Mucosa of gallbladder (tissue), 1 donor: ENCODE measurements at places on chromosomes 7 and 10.
A peak's percentile ranks its signal among the peaks of the same experiment; 100 is the strongest.

DNA sequence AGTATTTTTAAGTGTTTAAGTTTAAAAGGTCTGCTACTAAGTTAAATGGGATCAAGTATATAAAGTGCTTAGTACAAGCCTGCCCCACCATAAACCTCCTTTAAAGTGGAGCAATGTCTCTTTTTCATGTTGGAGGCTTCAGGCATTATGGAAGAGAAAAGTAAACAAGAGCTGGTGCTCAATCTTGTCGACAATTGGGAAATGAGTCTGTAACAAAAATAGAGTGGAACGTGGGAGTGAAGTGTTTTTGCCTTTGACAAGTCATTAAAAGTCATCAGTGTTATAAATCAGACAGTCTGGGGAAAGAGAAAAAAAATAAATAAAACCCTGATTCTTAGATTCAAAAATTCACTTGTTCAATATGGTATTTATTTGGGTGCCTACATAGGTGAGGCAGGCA is 44.7 kb downstream of the DNAJC12 start:
- no peak for DNase-seq

GRCh38 chr10:109894516-109894915 is 28.8 kb downstream of the XPNPEP1 start:
- peak; percentile 62 for DNase-seq

DNA sequence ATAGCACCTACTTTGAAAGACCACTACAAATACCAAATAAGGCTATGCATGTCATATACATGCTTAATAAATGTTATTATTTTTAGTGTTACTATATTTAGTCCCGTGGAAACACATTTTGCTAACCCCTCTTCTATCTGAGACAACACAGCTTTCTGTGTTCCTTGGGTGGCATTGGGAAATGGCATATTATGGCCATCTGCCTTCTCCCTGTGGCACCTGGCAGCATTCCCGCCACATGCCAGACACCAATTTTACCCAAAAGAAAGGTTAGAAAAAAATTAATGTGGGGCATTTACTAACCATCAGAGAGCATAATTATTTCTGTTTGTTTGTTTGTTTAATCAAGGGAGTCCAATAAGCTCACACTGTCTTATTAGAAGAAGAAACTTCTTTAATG is 168.6 kb upstream of the ETV1 start:
- DNase-seq, result no peak

DNA sequence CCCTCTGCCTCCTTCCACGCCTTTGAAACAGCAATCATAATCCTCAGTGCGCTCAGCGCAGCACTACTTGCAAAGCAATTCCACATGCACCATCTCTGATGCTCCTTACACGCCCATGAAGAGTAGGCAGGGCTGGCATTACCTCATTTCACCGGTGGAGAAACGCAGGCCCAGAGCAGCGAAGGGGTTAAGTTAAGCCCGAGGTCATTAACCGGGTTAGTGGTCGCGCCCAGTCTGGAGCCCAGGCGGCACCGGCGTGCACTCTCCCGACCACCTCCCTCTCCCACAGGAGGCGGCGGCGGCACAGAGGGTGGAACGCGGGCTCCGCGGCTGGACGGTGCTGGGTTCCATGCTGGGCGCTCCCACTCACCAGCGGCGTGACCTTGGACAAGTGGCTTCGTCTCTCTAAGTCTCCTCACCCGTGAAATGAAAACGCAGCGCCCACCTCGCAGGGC is 515 bp downstream of the FASTK start:
- DNase-seq, result no peak

GRCh38 chr10:23630885-23631284 is 192.0 kb downstream of the OTUD1 start:
- DNase-seq, result no peak

GRCh38 chr10:116457488-116457887 is 29.8 kb downstream of the PNLIPRP3 start:
- DNase-seq, result no peak

- DNase-seq, result no peak
Observed at GRCh38 chr7:33824911-33825459, 80.4 kb upstream of the BMPER start.

GRCh38 chr10:88347597-88348304 is 235.4 kb downstream of the RNLS start:
- no peak for DNase-seq
